ENCODE measurements at places on chromosomes 7 and 10.

- no peak for DNase-seq
Measured at GRCh38 chr7:2978408-2978807, 65.3 kb downstream of the CARD11 start.

DNA sequence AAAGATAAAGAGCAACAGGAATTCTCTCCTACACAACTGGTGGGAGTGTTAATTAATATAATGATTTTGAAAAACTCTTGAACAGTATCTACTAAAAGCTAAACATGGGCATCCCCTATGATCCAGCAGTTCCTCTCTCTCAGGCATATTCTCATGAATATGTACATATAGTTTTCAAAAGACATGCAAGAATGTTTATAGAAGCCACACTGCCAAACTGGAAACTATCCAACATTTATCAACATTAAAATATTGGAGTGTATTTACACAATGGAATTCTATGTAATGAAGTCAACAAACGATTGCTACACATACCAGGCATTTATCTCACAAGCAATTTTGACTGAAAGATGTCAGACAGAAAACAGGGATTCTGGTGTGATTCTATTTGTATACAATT lies 404.5 kb upstream of the ANKRD30A start:
- DNase-seq, result no peak

- peak; percentile 90 for DNase-seq
Measured at GRCh38 chr7:126483972-126484371, 768.8 kb downstream of the GRM8 start.

DNA sequence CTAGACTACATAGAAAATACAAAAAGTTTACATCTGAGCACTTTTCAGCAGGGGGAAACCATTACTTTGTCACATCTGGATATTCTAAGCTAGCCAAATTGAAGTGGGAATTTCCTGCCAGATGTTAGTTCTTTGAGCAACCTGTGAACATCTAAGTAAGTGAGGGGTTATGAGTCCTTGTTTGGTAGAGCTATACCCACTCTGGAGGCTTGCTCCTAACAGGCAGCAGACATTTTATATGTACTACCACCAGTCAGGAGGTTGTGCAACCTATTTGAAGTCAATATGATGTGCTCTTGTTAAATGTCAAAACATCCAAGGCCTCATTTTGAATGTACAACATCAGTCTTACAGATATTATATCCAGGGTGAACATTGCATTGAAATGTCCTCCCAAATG lies 143.3 kb upstream of the KAT6B start:
- no peak for DNase-seq

- DNase-seq, result no peak
Measured at GRCh38 chr10:132273966-132274365, 33.8 kb downstream of the STK32C start.

DNA sequence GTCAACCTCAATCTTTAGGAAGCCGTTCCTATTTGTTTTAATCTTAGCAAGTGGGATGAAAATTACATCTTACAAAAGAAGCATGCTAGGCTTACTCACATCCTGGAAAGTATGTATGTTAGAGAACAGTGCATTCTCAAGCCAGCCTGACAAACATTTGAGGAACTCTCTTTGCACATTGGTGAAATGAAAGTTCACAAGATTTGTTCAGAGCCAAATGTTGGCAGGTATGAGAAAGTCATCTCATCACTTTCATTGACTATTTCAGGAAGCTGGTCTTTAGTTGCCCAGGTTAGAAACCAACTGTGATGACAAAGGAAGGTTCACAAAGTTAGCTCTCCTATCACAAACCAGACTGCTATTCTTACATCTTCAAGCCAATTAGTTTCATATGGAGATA lies 57.1 kb downstream of the ABCB1 start:
- DNase-seq, result no peak

DNA sequence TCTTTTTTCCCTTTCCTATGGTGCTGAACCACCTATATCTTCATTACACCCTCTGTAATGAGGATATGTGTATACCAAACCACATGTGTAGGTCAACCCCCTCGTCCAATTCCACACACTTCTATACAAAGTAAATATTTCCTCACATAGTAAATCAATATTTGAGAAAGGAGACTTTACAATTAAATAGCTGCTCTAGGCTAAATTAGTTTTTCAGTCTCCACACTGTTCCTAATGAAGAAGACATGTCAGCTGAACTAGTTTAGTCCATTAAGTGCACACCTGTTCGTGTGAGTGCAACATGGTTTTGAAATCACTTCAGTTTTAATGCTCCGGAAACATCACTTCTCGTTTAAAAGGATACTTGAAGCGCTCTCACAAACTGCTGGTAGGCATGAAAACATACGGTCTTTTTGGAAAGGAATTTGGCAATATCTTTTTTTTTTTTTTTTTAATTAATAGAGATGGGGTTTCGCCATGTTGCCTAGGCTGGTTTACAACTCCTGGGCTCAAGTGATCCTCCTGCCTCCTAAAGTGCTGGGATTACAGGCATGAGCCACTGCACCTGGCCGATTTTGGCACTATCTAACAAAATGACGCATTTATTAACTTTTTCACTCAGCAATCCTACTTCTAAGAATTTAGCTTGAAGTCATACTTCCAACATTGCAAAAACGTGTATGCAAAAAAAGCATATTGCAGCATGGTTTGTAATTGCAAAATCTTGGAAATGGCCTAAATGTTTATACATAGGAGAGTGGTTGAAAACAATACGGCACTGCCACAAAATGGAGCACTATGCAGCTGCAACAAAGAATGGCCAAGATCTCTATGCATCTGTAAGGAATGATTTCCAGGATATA lies 2.1 kb upstream of the XRCC2 start:
- DNase-seq, result peak; percentile 93

DNA sequence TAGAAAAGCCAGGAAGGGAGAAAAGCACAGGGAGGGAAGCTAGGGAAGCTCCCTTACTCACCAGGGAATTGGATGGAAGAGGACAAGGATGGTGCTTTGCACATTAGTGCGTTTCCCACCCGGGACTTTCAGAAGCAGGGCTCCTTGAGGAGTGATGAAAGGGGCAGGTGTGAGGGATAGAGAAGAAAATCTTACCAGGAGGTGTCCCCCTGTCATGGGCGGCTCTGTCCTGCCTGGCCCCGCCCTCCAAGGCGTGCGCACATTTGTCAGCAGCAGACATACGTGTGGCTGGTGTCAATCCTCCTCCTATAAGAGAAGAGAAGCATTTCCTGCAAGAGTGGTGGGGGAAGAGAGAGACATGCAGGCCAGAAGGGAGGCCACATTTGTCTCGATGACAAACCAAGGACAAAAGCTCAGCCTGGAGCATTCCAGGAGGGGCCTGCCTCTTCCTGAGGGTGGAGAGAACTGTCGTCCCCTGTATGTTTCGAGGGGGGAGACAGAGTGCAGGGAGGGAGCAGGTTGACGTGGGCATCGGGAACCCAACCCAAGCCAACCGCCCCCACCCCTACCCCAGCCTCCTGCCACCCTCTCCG lies 47.4 kb upstream of the COMTD1 start:
- DNase-seq, result no peak

GRCh38 chr7:81231301-81231838 lies 312.5 kb upstream of the SEMA3C start:
- DNase-seq, result no peak

- DNase-seq, result no peak
Measured at GRCh38 chr7:85232068-85232467, 45.2 kb upstream of the SEMA3D start.

DNA sequence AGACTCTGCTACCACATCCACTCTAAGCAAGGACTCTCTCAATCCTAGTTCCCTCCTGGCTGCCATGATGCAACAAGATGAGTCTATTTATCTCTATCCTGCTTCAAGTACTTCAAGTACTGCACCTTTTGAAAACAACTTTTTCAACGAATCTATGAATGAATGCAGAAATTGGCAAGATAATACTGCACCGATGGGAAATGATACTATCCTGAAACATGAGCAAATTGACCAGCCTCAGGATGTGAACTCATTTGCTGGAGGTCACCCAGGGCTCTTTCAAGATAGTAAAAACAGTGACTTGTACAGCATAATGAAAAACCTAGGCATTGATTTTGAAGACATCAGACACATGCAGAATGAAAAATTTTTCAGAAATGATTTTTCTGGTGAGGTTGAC lies 40.7 kb downstream of the AHR start:
- no peak for DNase-seq

DNA sequence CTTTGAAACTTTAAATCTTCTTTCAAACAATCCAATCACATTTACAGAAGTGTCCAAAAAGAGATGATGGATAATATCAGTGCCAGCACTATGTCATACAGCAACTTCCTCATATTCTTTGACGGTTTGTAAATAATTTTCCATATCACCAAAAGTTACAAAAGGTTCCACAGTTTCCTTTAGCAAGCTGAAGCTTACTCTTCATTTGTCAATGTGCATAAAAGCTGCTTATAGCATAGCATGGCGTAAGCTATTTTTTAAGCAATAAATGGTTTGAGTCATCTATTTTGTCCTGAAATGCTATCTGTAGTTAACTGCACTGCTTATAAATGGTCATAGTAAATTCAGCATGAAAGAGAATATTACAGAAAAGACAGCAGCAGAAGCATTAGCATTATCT lies 95.1 kb downstream of the ETV1 start:
- DNase-seq, result no peak

GRCh38 chr7:431658-432111 lies 88.0 kb downstream of the PDGFA start:
- DNase-seq, result no peak

DNA sequence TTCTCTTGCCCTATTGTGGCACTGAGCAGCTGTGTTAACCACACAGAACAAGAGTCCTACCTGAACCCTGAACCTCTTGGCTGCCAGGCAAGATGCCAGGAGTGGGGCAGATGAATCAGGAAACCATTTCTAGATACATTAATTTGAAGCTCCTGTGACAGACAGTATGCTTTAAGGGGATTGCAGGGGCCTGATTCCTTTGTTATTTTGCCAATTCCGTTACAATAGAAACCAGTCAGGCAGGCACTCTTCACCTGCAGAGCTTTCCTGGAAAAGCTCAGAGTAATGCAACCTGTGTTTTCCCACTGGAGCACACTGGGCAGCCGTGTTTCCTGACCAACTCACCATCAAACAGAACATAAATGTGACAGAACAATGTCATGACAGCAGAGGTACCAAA lies 233.1 kb downstream of the BMPER start:
- DNase-seq, result no peak

DNA sequence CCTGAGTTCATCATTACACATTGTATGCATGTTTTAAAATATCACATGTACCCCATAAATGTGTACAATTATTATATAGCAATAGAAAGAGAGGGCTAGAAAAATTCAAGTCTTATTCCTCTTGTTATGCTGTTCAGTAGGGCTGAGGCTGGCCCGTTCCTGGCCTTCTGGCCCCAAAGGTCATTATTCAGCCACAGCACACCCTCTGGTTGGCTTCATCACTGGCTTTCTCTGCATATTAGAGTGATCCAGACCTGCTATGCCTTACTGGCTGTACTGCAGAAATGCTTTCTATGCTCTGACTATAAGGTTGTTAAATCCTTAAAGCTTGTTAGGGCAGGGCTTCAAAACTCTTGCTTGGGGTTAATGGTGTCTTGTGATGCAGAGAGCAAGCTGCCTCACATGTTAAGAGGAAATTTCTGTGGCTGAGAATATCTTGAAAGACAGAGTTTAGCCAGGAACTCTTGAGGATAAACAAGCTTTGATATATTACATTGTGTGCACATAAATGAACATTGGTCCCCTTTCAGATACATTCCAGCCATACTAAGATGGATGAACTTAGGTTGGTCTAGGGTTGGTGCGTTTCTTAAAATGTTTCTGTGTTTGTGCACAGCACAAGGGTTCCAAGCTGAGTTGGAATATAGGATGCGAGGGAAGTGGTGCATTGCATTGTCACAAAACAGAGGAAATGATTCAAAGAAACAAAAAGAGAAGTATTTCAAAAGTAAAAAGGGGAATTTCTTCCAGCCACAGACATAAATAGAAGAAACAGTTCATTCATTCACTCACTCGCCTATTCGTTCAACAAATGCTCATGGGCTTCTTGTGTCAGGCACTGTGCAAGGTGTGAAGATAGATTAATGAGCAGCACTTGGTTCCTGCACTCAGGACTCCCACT lies 61.6 kb upstream of the WDR11 start:
- no peak for DNase-seq

DNA sequence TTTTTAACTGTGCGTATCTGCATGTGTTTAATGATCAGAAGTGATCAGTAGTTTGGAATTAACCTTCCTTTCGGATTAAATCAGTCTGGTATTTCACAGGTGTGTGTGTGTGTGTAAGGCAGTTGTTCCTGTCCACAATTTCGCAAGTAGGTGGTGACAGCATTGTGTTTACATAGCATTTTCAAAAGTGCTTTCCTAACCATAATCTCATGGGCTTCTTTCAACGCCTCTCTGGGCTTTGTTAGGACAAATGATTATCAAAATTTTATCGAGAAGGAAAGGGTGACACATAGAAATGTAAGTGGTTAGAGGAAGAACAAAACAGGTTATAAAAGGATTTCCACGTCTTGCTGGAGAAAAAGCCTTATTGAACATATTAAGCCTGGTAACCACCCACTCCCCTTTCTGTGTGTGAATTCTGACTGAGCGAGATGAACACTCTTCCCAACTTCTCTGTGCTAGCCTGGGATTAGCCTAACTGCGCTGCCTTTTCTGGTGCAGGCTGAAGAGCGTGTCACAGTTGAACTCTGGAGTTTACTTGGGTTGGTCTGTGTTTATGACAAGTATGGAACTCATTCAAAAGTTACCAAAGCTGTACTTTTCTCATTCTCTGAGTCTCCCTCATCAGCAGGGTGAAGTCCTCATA lies 292.3 kb upstream of the PITRM1 start:
- no peak for DNase-seq

GRCh38 chr10:108566316-108567107 lies 1356.8 kb downstream of the XPNPEP1 start:
- DNase-seq, result no peak

GRCh38 chr7:11616466-11616865 lies 215.5 kb downstream of the THSD7A start:
- DNase-seq, result no peak

- DNase-seq, result no peak
Measured at GRCh38 chr10:114077815-114078219, 34.2 kb downstream of the ADRB1 start.

GRCh38 chr7:18638594-18639452 lies 143.3 kb downstream of the HDAC9 start:
- no peak for DNase-seq

GRCh38 chr10:11936389-11937152 lies 106.0 kb downstream of the UPF2 start:
- no peak for DNase-seq

DNA sequence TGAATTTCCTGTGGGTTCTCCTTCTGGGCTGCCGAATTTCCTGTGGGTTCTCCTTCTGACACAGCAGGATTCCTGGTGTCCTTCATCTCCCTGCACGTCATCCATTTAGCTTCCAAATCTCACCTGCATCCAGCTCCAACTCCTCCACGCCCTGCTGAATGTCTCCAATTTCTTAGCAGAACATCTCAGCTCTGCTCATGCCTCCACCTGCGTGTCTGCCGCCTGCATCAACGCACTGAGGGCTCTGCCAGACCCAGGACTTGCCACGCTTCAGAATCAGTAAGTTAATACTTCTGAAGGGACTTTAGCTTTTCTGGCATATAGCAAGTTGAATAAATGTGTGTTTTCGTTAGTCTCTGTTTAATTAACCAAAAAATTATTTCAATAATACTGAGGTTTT lies 31.1 kb upstream of the VIPR2 start:
- no peak for DNase-seq

Data from NCI-H2081 treated with DMSO at 0.1 percent for 48 hours (cell line).